Fibroblast of mammary gland (primary cell): ENCODE measurements at places on chromosomes 13 and 19.

- no peak for DNase-seq
Observed at GRCh38 chr13:98344392-98344791, 167.3 kb upstream of the RNF113B start.

GRCh38 chr13:43307921-43308433, 284.6 kb downstream of the DNAJC15 start:
- DNase-seq, result peak; percentile 92

DNA sequence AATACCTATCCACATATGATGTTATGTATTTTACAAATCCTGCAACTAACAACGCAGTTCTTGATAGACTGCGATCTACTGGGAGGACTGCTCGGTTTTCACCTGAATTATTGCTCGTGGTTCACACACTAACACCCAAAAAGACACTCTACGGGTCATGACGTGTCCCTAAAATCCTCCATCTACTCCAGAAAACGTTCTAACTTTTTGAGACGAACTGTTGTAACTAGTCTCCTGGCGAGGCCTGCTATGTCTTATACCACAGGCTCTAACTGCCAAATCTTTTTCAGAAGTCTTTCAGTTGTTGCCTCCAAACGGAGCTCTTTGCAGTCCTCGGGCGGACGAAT, 108.2 kb downstream of the KCNRG start:
- no peak for DNase-seq

DNA sequence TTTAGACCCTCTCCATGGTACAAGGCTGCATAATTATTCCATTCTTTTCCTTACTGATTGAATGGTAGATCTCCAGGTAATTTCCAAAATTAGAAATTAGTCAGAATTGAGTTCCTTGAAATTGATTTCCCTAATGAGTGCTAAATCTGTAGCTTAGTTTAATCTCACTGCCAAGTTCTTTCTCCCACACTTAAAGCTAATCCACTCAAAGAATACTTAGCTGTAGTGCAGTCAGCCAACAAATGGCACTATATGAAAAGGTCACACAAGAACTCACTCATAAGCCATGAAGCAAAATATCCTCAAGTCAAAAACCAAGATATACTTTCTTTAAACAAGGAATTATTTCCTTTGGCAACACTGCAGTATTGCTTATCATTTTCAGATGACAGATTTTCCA, 62.0 kb downstream of the XPO4 start:
- no peak for DNase-seq

DNA sequence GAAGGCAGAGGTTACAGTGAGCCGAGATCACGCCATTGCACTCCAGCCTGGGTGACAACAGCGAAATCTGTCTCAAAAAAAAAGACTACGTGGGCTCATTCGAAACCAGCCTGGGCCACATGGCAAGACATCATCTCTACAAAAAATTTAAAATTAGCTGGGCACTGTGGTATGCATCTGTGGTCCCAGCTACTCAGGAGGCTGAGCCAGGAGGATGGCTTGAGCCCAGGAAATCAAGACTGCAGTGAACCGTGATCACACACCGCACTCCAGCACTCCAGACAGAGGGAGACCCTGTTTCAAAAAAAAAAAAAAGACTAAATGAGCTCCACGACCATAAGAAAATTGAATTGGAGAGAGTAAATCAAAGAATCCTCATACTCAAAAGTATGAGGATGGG, 53.1 kb downstream of the SLC7A1 start:
- DNase-seq, result no peak

DNA sequence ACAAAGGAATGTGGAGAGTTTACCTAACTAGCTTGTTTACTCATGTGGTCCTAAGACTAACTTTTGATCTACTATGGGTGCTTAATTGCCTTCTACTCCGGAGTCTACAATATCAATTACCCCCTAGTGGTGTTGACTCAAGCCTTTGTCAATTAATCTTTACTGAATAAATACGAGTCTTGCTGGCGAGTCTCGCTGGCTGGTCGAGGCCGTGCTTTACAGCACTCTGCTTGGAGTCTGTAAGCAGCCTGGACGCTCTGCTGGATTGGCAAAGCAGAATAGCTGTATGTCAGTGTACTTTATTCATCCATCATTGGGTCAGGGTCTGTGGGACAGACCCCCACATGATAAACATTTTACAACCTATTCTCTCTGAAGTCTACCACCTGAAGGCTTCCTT, 9.9 kb upstream of the SPART start:
- DNase-seq, result no peak

DNA sequence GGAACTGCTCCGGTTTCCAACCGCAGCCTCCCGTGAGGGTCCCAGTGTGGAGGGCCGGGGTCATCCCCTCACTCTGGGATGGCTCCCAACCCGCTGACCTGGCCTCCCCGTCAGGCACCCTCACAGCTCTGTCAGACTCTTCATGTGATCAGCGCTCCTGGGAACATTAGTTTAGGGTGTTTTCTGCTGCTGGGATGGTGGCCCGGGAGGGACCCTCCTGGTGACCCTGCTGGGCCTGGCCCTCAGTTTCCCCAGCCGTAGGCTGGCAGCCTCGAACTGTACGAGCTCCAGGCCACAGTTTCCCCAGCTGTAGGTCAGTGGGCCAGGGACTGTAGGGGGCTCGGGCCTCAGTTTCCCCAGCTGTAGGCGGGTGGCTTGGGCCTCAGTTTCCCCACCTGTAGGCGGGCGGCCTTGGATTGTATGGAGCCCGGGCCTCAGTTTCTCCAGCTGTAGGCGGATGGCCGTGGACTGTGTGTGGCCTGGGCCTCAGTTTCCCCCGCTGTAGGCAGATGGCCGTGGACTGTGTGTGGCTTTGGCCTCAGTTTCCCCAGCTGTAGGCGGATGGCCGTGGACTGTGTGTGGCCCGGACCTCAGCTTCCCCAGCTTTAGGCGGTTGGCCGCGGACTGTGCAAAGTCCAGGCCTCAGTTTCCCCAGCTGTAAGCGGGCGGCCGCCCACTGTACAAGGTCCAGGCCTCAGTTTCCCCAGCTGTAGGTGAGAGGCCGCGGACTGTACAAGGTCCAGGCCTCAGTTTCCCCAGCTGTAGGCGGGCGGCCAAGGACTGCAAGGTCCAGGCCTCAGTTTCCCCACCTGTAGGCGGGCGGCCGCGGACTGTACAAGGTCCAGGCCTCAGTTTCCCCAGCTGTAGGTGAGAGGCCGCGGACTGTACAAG, 1.3 kb upstream of the PTBP1 start:
- no peak for DNase-seq

- DNase-seq, result no peak
Observed at GRCh38 chr13:78256484-78256883, 337.9 kb upstream of the EDNRB start.

GRCh38 chr13:31950111-31950815, 81.3 kb upstream of the FRY start:
- DNase-seq, result no peak

GRCh38 chr19:17105556-17105955, 30.0 kb downstream of the MYO9B start:
- DNase-seq, result no peak
